ENCODE measurements at places on chromosomes 4 and X.

DNA sequence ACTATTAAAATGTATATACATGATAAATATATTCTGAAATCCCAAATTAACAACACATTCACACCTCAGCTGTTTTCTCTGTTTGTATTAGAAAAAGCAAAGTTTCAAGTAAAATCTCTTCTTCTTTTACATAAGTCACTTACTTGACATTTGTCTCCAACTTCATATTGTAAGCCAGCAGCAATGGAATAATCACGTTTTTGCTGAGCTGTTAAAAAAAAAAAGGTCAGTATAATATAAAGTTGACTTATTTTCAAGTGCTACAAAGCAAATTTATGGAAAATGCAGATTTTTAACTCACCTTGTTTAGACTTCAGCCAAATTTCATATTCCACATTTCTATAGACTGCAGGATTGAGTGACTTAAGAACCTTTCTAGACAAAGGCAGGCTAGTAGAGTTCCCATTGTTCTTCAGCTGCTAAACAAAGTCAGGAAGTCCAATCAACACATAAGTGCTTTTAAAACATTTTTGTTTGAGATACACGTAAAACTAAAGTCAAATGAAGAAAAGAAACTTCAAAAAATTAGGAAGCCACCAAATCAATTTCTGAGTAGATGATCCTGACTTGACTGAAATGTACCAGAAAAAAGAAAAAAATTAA is 25.0 kb downstream of the OTUD4 start:
- DNase-seq, result no peak

DNA sequence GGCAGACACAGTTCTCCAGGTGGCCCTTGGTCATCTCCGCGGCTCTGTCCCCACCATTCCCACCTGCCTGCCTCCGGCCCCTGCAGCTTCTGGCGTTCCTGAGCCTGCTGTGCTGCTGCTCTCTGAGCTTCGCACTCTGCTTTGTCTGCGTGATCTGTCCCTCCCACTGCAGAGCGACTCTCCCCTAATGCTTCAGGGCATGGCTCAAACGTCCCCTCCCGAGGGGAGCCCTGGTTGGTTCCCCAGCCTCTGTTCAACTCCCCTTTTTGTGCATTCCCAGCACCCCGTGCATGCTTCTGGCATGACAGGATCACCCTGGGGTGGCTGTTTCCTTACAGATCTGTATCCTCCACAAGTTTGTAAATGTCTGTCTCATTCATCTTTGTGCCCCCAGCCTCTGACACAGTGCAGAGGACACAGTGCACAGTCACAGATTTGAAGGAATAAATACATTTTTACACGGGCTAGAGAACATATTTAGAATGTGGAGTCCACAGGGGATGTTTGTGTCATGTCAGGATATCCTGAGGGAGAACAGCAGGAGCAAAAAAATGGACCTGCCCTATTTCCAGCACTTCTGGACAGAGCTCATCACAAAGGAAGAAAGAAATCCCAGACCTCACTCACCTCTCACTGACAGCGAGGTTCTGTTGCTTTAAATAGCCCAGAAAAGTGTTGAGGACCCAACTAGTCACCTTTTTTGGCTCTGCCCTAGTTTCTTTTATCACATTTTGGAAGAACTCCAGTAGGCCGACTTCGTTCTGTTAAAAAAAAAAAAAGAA is 72.6 kb downstream of the GATB start:
- no peak for DNase-seq

DNA sequence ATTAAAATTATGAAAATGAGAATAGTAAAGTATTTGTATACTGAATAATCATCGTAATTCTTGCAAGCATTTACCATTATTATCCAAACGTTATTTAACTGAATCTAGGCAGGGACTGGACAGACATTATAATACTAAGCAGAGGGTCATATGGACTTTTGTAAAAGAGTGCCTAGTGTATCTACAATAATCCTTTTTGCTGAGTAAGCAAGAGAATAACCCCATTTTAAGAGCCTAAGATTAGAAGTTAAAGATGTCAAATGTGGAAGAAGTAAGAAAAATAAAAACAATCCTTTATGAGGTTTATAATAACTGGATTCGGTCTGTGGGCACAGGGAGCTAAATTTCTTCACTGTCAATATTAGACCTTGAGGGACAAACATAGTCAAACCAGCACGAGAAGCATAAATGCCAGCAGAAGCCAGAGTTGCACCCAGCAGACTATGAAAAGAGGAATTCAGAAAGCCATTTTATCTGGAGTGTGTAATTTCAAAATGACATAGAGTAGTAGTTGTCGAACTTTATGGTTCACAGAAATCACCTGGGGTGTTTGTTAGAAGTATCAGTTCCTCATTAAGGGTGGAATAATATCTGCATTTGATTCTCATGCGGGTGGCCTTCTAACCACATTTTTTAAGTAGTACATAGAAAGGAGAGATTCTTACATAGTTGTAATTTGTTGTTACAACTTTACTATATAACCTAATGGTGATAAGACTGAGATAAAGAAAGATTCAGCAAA is 39.7 kb upstream of the DCLK2 start:
- DNase-seq, result no peak

- DNase-seq, result no peak
Observed at GRCh38 chr4:158826057-158826456, 57.2 kb downstream of the FNIP2 start.

GRCh38 chr4:74934888-74935287 is 2.0 kb downstream of the PARM1 start:
- DNase-seq, result no peak

- DNase-seq, result no peak
Observed at GRCh38 chr4:30879855-30880598, 159.9 kb downstream of the PCDH7 start.

- DNase-seq, result peak; percentile 49
Observed at GRCh38 chr4:138576684-138577083, 334.5 kb upstream of the SLC7A11 start.

- no peak for DNase-seq
Observed at GRCh38 chrX:54964766-54965497, 29.1 kb downstream of the PFKFB1 start.

DNA sequence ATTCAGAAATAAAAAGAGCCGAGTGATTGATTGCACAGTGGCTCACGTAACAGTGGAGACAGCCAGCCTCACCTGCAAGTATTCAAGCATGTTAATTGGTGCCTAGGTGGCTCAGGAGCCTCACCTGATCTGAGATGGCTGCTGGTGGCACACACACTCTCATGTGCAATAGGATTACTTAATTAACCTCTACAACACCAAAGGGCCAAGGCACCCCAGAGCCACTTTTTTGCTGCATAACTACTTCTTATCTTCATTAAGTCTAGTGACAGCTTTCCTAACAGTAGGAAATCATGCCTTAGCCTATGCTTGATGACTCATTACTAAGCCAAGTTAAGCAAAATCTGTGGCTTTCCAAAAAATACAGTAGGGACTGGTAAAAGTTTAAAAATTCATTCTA is 117.3 kb upstream of the NOCT start:
- no peak for DNase-seq

Measured in Kasumi-1 (cell line).